ENCODE measurements at places on chromosomes 12 and 14.

DNA sequence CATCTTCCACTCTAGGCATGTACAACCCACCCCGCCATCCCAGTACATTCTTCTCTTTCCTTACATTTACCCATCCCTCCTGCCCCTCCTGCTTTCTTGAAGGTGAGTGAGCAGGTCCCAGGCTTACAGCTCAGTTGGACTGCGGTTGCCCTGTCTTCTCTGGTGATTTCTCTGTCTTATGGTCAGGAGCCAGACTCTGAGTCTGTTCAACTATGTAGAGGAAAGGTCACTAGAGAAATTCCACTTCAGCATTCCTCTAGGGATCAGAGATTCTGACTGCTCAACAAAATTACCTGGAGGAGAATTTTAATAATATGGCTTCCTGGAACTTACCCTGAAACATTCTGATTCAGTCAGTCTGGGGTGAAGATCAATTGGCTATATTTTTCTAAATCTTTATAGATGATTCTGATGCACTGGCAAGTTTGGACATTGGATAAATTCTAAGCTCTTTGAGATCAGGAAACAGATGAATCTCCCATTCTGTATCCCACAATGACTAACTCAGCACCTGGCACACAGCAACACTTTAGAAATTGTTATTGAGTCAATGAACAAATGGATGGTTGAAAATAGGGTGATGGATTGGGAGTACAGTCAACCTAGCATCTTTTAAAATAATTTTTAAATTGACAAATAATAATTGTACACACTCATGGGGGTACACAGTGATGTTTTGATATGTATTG lies 128.6 kb upstream of the HIF1A start:
- no peak for DNase-seq

DNA sequence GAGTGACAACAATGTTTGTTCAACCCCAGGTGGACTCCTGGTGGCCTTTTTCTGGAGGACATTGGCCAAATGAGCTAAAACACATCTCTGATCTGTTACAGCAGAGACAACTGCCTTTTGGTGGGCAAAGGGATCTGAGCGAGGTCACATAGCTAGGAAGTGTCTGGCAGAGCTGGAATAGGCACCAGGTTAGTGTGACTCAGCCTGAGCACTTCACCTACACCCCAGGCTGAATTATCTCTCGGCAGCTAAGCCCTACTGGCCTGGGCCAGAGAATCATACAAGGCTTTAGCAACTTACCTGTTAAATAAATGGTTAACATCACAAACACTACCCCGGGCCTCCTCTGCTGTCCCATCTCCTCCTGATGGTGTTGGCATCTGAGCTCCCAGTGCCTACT lies 50.2 kb upstream of the HSPB8 start:
- DNase-seq, result no peak

DNA sequence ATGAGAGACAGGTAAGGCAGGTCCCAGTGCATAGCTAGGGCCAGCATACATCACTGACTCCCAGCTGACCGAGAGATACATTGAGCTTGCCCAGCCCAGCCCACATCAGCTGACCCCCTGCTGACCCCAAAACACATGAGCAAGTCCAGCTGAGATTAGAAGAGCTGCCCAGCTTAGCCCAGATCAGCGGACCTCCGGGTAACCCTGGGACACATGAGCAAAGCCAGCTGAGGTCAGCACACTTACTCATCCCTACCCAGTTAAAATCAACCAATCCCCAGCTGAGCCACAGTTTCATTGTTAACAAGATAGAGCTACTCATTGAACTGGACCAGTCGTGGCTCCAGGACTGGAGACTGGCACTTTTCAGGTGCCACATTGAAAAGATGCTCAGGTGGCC lies 21.8 kb upstream of the FBXO34 start:
- no peak for DNase-seq

GRCh38 chr12:111322336-111323250 lies 46.3 kb downstream of the PHETA1 start:
- no peak for DNase-seq

DNA sequence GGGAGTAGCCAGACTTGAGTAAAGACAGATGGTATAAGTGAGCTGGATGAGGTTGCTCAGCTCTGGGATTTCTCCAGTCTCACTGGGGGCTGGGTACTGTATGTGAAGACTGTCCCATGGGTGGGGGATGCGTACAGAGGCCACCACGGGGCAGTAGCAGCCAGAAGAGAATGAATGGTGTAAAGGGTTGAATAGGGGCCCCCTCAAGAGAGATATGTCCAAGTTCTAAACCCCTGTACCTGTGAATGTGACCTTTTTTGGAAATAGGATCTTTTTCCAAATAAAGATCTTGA lies 21.8 kb upstream of the BCDIN3D start:
- no peak for DNase-seq

DNA sequence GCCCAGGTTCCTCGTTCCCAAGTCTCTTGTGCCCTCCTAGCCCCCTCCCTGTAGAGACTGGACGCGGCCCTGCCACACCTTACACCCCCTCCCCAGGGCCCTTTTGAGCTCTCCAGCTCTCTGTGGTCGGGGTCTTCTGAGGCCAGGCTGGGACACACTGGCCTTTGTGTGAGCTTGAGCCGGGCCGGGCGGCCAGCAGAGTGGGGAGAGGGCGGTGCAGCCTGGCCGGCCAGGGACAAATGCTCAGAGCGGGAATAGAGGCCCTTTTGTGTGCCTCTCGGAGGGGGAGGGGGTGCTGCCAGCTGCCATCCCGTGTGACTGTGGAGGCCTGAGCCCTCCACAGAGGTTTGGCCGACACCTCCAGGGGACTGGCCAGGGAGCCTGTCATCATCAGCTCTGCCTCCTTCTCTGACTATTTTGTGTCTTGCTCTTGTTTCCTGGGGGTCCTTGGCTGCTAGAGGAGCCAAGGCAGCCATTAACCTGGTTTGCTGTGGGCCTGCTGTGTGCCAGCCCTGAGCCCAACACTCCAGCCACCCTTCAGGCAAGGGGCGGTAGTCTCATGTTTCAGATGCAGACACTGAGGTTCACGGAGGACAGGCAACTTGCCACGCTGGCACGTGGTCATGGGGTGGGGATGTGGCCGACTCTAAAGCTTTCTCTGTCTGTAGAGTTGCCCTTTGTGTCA lies 13.6 kb downstream of the FAM222A start:
- DNase-seq, result no peak

DNA sequence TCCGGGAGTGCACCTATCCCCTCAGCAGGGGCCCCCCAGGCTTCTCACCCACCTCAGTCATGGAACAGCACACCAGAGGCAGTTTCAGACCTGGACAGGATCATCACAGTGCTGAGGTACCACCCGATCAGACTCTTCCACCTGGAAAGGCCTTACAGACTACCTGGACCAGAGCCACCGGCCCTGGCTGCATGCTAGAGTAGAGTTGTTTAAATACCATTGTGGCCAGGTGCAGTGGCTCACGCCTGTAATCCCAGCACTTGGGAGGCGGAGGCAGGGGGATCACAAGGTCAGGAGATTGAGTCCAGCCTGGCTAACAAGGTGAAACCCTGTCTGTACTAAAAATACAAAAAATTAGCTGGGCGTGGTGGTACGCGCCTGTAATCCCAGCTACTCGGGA lies 61.5 kb downstream of the TSPAN11 start:
- no peak for DNase-seq

GRCh38 chr12:96578526-96579125 lies 89.2 kb downstream of the CFAP54 start:
- no peak for DNase-seq

- DNase-seq, result no peak
Measured at GRCh38 chr14:58707949-58708348, 70.2 kb downstream of the DACT1 start.

- DNase-seq, result no peak
Measured at GRCh38 chr14:46581036-46581671, 70.4 kb downstream of the RPL10L start.

GRCh38 chr12:71141378-71141926 lies 16.3 kb downstream of the TSPAN8 start:
- no peak for DNase-seq

- no peak for DNase-seq
Measured at GRCh38 chr12:108514468-108514972, 557 bp upstream of the FICD start.

DNA sequence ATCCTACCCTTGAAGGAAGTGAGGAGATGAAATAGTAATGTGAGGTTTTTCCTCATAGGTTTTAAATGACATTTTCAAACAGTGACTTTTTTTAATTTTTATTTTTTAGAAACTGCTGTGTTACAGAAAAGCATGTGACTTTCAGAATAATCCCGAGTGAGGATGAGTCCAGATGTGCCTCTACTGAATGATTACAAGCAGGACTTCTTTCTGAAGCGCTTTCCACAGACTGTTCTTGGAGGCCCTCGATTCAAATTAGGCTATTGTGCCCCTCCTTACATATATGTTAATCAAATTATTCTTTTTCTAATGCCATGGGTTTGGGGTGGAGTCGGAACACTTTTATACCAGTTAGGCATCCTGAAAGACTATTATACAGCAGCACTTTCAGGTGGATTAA lies 15.8 kb downstream of the PCNX4 start:
- DNase-seq, result no peak

GRCh38 chr12:101470939-101471338 lies 4.2 kb upstream of the SPIC start:
- no peak for DNase-seq

- DNase-seq, result no peak
Measured at GRCh38 chr14:35231207-35231760, 60.9 kb upstream of the PSMA6 start.

- DNase-seq, result no peak
Measured at GRCh38 chr12:89710873-89711750, 2.5 kb upstream of the ATP2B1 start.

GRCh38 chr12:3319723-3320492 lies 171.1 kb upstream of the PRMT8 start:
- DNase-seq, result no peak

DNA sequence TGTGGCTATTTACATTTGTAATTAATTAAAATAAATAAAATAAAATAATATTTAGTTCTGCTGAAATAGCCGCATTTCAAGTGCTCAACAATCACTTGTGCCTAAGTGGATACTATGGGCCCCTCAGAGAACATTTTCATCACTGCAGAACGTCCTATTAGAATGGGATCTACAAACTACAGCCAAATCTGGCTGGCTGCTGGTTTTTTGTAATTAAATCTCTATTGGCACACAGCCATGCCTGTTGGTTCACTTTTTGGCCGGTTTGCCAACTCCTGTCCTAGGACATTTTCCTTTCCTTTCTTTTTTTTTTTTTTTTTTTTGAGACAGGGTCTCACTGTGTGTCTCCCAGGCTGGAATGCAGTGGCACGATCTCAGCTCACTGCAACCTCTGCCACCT lies 9.8 kb downstream of the CCDC63 start:
- DNase-seq, result no peak

GRCh38 chr12:65164774-65165173 lies 4.6 kb upstream of the LEMD3 start:
- DNase-seq, result no peak

DNA sequence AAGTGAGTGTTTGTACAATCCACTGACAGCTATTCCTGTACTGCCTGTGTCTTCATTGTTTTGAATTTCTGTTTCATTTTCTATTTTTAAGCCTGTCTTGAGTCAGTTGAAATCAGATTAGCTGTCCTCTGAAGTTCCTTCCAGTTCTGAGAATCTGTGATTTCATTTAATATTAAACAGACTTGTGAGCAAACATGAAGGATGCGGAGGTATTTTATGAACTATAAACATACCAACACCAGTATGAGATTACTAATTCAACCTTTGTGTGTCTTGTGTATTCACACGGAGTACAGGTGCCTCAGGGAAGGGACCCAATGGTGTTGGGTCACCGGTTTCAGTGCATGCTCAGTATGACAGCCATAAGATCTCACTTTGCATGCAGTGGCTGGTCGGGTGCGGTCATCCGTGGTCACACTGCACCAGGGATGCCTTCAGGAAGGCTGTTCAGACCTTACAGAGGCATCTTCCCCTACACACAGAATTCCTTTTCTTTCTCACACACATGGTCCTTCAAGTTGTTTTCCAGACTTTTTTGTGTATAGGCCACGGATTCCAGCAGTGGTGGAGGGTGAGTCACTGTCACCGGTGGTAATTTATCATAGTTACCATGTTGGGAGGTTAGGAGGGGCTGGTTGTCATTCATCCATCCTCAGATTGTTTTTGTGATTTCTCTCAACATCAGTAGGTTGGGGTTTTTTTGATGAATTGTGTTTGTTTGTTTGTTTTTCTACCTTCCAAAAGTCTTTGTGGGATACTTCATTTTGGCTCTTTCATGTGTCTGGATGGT lies 103.0 kb upstream of the SFSWAP start:
- no peak for DNase-seq

DNA sequence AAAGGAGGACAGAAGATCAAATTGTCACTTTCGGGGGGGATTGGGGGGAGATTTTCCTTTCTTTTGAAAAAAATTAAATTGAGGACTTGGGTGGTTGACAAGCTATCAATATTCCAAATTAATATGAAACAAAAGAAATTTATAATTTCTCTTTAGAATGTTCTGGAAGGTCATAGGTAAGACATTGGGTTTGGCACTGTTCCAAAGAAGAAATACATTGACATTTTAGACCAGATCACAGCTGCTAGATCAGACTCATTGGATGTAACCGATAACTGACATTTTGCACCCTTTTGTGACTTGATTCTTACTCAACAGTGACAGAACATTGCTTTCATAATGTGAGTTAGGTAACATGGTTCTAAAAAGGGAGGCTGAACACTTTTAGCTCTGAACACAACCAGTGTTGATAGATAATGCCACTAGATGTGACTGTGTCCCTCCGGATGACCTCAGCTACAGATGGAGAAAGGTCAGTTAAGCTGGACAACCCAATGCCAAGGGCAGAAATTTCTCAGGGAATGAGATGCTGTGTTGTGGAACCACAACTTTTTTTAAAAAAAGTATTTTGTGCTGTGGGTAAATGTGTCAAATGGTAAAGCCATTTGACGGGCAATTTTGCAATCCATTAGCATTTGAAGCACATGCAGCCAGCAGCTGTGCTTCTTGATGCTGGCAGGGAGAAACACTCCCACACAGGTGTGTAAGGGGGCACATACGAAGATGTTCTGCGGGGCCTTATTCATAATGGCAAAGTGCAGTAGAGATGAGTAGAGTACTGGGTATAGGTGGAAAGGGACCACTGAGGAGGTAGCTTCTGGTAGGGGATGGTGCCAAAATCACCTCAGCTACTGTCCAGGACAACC lies 62.9 kb downstream of the RFX4 start:
- no peak for DNase-seq

- DNase-seq, result no peak
Measured at GRCh38 chr12:54215989-54216796, 27.4 kb upstream of the SMUG1 start.

DNA sequence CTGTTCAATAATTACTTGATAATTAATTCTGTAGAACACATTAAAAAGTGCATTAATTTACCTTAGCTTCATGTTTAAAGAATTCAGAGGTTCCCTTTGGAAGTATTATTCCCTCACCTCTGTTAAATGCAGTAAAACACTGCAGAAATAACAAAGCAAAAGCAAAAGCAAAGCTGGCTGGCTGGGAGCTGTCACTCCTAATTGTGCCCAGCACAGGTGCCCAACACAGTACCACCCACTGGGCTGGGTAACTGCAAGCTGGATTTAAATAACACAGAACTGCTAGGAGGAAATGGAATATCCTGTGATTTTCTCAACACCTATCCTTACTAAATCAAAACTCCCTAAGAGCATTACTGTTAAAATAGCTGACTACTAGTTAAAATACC lies 72.6 kb downstream of the SLC2A13 start:
- no peak for DNase-seq
